ENCODE measurements at places on chromosomes 4 and X.

DNA sequence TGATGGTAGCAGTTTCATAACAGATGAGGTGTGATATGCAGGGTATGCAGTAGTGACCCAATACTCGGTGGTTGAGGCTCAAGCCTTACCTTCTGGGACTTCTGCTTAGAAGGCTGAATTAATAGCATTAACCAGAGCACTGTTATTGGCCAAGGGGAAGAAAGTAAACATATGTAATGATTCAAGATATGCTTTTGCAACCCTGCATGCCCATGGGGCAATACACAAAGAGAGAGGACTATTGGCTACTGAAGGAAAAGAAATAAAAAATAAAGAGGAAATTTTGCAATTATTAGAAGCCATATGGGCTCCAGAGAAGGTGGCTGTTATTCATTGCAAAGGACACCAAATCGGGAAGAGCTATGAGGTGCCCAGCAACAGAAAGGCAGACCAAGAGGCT lies 8.7 kb downstream of the GAGE10 start:
- no peak for DNase-seq

- no peak for DNase-seq
Measured at GRCh38 chrX:151825925-151826485, 86.7 kb upstream of the MAGEA4 start.

- no peak for DNase-seq
Measured at GRCh38 chr4:55507612-55508011, 39.1 kb downstream of the CLOCK start.

DNA sequence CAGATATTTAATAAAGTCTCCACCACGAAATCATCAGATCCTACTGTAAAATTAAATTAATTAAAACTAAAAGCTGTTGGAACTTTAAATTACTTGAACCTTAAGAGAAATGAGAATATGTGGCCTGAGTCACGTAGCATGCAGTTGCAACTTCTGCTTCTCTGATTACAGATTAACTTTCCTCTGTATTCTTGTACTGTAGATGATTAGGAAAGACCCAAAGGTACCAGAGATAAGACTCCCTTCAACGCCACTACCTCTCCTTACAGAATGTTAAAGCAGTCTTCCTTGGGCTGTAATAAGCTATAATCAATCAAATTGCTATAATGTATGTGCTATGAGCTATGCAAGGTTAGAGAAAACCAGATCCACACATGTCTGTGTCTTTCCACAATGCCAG lies 47.9 kb downstream of the FAM13A start:
- DNase-seq, result no peak

GRCh38 chr4:183149616-183150539 lies 50.8 kb downstream of the WWC2 start:
- no peak for DNase-seq

DNA sequence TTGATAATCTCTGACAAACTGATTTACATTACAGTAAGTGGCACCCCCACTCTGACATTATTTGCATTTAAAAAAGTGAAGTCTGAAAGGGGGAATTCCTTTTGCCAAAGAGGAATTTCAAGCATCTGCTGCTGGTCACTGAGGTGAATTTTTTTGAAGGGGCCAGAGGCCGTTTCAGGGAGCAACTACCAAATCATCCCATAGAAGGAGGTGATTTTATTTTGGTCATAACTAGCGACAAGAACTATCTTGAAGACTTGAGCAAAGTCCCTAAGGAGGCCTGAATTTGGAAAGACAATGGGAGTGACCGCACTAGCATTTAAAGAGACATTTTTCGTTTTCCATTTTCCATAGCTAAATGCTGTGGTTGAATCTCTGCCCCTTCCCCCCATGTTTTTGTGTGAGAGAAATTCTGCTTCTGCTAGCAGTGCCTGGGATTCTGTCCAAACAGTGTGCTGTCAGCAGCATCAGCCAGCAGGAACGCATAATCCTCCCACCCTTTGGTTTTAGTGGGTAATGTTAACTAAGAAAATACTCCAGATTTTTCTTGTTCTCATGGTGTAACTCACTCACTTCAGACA lies 110.1 kb upstream of the MED14 start:
- no peak for DNase-seq

DNA sequence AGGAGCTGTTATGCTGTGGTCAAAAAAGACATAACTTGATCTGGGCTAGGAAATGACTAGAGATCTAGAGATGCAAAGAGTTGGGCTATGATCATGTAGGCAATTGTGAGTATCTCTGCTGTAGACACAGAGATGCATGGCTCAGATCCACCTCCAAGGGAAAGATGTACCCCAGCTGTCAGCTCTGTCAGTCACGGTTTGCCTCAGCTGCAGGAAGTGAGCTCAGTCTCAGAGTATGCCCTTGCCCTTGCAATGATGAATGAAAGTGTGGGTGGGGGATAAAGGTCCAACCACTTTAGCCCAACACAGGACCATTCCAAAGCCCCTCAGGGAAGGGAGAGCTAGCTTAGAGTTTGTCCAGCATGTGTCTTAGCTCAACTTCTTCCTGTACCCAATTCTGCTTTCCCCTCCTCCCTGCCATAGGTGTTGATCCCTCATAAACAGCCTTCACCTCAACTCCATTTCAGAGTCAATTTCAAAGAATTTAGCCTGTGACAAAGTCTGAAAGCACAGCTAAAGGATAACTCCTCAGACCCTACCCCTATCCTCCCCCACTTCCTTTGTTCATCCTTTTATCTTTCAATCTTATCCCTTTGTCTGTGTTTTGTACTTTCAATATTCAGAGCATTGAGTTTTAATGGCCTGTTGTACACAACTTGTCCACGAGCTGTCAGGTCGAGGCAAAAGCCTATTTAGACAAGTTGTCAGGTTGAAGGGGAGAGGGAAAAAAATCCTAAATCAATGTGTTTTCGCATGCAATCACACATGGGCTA lies 90.6 kb downstream of the MID1IP1 start:
- DNase-seq, result peak; percentile 52

DNA sequence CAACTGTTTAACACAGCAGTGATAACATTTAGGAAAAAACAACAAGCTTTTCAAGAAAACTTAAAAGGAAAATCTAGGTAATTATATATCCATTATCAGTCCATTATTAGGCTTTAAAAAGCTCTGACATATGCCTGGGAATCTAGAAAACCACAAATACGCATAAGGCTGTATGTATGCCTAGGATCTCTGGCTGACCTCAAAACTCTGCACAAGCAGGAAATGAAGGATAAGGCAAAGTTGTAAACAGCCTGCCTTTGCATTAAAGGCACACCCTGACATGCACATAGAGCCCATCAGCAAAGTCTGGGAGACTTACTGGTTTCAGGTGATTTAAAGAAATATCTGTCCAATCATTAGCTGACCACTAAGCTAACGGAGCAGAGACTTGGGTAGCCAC lies 14.0 kb downstream of the TIMP1 start:
- DNase-seq, result no peak

GRCh38 chr4:189547559-189547958 lies 393.1 kb upstream of the FRG1 start:
- DNase-seq, result no peak

DNA sequence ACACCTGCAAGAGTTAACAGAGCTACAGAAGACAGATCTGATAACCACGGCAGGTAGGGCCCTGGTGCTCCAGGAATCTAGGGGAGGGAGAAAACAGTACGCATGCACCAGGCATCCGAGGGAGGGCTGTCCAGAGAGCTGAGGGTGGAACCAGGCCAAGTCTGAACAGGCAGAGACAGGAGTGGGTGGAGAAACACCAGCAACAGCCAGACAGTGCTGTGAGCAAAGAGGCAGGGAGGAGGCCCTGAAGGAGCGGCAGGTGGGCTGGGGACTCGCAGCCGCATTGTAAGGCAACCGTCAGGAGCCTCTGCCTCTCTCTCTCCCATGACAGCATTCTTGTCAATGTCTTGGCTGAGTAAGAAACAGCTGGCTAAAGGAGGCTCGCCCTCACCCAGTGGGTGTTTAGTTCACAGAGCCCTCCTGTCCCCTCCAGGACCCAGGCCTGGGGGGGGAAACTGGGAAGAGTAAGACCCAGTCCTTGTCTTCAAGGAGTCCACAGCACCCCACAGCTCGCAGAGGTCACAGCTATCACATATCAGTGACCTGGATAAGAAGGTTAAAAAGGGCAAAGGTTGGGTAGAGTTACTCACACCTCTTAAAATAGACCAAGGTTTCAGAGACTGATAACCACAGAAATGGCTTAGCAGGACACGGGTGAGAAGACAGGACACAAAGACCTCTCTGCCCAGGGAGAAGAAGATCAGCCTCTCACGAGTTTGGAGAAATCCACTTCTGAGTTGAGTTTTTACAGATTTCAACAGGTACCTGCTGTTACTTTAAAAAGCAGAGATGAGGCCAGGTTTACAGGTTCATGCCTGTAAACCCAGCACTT lies 10.5 kb downstream of the ACSL1 start:
- no peak for DNase-seq

GRCh38 chr4:16677001-16677944 lies 221.2 kb downstream of the LDB2 start:
- no peak for DNase-seq

DNA sequence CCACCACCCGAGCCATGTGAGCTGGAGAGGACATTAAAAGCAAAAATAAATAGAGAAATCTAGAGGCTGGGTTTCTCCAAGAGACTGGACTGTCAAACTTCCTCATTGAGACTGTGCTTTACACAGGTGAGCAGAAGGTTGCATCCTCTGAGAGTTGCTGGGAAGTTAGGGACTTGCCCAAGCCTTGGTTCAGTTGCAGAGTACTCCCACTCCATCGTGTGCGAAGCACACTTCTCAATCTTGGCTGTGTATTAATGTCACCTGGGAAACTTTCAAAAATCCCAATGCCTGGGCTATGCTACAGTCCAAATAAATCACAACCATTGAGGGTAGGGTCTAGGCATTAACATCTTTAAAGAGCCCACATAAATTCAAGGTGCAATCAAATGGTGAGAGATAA lies 89.2 kb downstream of the ZNF330 start:
- no peak for DNase-seq

- no peak for DNase-seq
Measured at GRCh38 chr4:123399627-123400358, 3.2 kb downstream of the SPRY1 start.

DNA sequence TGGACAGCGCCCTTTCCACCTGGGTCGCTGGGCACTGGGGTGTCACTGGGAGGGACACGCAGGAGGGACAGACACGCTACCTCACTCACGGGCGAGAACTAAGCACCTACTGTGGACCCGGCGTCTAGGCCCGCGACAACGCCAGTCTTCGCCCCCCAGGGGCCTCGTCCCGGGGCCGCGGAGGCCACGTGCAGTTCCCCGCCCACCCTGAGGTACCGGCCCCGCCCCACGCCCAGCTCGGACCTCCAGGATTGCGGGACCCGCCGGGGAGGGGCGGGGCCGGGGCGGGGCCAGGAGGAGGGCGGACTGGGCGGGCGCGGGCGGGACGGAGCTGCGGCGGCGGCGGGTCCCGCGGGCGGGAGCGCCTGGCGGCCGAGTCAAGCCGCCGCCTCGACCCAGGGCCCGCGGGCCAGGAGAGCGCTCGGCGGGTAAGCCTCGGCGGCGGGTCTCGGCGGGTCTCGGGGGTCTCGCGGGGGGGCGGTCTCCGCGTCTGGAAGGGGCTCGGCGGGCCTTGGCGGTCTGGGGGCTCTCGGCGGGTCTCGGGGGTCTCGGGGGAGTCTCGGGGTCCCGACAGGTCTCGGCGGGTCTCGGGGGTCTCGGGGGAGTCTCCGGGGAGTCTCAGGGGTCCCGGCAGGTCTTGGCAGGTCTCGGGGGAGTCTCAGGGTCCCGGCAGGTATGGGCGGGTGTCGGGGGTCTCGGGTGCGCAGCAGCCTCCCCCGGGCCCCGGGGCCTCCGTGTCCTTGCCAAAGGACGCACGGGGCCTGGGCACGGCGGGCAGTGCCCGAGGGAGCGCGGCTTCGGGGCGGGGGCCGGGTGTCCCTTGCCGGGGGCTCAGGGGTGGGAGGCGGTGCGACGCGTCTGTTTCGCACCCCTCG lies at the start of gene SH3BP2:
Gene SH3BP2 (plus strand): TSS at position 375 of the 875 bp plus-strand sequence. CDS start 27,533 bp downstream, outside the sequence.
- peak; percentile 78 for DNase-seq

GRCh38 chrX:1336331-1336943 lies at the start of gene IL3RA:
IL3RA (plus strand) TSS chrX:1336785; CDS start chrX:1341766, 4,981 bp downstream.
- DNase-seq, result no peak

DNA sequence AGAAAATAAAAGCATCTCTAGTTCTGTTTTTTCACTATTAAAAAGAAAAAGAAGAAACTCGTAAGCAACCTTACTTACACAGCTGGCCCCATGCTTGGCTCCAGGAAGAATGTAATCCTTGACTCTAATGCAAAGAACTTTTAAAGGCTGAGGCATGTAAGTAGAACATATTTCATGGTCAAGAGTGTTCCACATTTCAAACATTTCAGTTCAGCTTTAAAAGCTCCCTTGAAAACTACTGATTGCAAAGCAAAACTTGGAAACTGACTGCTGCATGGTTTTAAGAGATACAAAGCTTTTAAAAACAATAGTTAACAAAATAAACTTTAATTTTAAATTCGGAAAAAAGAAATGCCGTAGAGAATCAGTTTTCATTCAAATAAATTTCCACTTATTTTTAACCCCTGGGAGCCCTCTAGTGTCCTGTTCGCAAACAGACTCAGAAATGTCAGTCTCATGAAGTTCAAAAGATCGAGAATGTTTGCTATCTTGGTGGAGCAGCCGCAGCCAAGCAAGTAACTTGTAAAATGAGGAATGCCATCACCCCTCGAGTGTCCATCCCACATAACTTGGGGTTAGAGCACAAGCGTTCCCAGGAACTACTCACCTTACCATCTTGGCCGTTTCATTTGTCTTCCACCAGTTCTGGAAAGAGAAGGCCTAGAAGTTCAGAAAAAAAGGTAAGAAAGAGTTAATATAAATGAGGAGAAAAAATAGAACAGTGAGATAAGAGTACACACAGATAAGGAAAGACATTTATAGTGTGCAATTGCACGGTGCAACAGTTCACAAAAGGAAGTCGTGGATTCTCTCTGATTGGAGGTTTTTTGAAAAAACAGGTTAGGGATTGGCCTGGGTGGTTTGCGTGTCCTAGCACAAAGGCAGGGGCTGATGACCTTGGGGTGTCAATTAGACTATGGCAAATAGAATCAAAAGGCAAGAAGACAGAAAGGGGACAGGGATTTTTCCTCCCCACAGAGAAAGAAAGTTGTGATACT lies at the start of gene GASK1B:
Gene GASK1B (minus strand): TSS at position 765 of the 998 bp plus-strand sequence. CDS start 1,650 bp downstream, outside the sequence.
- DNase-seq, result peak; percentile 17

GRCh38 chrX:150841456-150842197 lies 56.8 kb downstream of the CD99L2 start:
- DNase-seq, result no peak

DNA sequence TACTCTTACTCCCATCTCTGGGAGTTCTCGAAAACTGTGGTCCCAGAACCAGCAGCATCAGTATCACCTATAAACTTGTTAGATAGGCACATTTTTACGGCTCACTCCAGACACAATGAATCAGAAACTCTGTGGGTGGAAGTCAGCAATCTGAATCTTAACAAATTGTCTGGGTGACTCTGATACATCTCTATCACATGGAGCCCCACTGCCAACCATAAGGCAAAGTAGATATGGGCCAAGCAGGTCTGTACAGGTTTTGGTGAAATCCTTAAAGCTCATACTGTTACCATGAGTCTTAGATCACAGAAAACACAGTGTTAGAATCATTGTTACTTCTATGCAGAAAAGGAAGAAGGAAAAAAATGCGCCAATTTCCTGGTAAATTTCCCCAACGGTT lies 122.5 kb upstream of the HCCS start:
- DNase-seq, result no peak
